ENCODE measurements at places on chromosomes 13 and 19.

DNA sequence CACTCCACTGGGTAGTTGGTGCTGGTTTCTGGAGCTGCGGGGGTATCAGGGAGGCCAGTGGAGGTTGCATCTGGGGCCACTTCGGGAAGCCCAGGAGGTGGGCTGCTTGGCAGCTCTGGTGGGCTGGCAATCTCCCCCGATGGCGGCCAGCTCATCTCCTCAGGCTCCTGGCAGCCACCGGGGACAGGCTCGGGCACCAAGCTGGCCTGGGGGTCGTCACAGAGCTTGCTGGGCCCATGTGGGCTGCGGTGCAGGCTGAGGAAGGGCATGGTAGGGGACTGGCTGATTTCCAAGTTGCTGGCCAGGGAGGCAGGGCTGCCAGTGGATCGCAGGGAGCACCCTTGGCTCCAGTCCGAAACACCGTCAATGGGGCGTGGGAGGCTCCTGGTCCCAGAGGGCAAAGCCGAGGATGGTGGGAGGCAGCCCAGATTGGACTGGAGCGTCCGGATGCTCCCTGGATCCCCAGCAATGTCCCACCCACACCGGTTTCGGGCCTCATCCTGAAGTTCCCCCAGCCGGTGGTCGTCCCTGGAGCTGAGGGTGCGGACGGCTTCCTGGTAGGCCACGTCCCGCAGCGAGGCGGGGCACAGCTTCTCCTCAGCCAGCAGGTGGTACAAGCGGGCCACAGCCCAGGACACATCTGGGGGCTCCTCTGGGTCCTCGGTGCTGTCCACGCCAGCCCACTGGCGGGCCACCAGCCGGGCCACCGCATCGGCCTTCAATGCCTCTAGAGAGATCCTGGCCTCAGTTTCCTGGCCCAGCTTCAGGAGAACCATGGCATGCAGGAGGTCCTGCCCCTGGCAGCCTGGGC is 13.8 kb downstream of the TICAM1 start:
- no peak for DNase-seq

DNA sequence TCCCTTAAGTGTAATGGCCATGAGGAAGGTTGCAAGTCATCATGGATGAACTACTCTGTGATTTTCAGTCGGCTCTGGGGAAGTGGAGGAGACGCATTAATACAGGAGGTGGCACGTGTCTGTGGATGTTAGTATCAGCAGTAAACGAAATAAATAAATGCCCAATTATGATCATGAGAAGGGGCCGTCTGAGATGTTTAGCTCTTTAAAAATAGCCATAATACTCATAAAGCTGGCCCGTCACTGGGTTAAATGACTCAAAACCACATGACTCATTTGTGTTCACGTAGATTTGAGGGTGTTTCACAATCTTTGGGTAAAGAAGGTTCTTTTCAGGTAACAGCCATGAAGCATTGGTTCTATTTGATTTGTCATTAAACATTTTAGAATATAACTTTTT is 620.6 kb downstream of the GPC6 start:
- DNase-seq: no peak

- no peak for DNase-seq
Measured at GRCh38 chr19:17086120-17086519, 10.5 kb downstream of the MYO9B start.

- no peak for DNase-seq
Measured at GRCh38 chr13:99308471-99309087, 1.4 kb upstream of the GPR183 start.

GRCh38 chr13:29422015-29422414 is 173.5 kb downstream of the SLC7A1 start:
- DNase-seq: no peak

- no peak for DNase-seq
Measured at GRCh38 chr13:20401531-20401930, 124.1 kb downstream of the CRYL1 start.

- no peak for DNase-seq
Measured at GRCh38 chr19:5153601-5154128, 184.8 kb downstream of the KDM4B start.

GRCh38 chr13:22061371-22061805 is 390.5 kb downstream of the FGF9 start:
- peak; percentile 24 for DNase-seq

DNA sequence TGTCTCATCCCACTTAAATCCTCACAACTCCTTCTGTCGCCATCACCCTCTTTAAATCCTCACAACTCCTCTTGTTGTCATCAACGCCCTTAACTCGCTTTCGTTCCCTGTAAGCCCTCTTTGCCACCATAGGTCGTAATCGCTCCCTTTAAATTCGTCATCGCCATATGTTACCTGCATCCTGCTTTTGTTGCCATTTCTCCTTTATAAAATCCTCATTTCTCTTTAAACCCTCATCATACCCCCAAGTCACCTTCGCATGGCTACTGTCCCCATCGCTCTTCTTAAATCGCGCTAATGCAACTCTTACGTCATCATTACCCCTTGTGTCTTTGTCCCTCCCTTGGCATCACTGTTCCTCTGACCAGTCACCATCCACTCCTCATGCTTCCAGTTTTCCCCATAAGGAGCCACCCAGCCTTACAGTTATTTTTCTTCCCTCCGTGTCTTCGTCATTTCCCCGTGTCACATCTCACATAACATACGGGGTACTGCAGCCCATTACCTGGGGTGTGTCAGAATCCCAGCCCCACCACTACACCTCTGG is 539 bp downstream of the PLD3 start:
- no peak for DNase-seq

GRCh38 chr13:79658333-79658975 is 177.5 kb downstream of the NDFIP2 start:
- no peak for DNase-seq

GRCh38 chr13:102799426-102800144 is 666 bp downstream of the BIVM start:
- no peak for DNase-seq

DNA sequence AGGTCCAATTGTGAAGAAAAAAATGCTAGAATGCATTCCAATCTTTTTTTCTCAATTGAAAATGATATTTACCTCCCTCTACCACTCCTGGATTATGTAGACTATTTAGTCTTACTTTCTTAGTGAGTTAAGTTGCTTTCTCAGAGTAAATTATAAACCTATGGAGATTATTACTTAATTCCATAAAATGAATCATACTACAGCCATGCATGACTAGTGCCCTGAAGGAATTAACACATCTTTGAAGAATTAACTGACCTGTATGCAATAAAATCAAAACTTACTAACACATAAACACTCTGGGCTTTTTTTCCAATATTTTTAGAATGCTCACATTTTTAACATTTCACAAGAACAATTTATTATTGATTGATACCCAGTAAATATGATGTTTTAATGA is 379.4 kb upstream of the DACH1 start:
- DNase-seq: no peak

DNA sequence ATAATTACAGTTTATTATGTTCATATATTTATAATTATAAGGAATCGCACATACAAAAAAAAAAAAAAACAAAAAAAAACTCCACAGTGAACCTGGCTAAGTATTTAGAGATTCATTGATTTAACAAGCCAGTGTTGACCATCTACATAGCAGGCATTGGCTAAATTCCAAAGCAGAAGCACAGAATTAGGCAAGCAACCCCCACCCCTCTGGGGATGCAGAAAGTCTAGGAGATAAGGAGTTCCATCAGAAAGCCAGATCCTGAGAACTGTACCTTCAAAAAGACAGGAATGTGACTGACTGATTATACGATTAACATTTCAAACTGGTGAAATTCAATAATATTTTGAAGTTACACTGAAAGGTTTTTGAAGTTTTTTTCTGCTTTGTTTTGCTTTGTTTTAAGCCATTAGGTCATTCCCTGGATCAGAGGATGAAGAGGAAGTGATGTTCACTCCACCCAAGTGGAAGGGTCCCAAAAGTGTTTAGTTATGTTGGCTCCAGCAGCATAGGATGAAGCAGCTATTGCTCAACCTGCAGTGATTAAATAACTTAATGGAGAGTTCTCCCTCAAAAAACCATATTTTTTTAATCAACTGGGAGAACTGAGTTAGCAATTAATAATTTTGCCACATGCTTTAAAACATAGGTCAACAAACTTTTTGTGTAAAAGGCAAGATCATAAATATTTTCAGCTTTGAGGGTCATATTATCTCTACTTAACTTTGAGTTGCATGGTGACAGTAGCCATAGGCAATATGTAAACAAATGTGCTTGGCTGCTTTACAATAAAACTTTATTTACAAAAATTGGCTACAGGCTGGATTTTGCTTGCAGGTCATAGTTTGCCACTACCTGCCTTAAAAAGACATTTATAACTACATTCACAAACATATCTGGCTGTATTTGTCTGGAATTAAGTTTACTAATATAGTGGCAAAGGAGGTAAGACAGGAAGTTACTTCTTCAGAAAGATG is 49.6 kb downstream of the DOCK9 start:
- DNase-seq: no peak

DNA sequence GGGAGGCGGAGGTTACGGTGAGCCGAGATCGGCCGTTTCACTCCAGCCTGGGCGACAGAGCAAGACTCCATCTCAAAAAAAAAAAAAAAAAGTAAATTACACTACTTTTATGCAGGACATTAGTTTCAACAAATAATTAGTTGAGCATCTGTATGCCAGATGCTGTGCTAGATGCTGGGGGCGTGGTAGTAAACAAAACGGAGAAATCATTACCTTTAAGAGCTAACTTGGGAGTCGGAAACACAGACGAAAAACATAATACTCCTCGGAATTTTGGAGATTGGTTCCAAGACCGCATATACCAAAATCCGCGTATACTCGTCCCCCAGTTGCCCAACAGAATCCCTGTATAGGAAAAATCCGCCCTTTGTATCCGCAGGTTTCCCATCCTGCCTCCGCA is 1.3 kb upstream of the DUS3L start:
- DNase-seq: no peak

DNA sequence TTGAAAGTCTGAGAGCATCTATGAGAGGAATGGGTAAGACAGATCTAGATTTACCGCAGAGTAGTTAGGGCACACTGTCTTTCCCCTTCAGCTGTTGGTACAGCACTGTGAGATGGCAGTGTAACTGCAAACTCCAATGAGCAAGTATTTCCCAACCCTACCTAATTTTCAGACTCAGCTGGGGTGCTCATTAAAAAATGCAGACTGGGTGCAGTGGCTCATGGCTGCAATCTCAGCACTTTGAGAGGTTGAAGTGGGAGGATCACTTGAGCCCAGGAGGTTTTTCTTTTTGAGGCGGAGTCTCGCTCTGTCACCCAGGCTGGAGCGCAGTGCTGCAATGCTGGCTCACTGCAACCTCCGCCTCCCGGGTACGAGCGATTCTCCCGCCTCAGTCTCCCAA is 12.6 kb downstream of the QPCTL start:
- DNase-seq: no peak

GRCh38 chr19:33278403-33279269 is 23.7 kb downstream of the CEBPA start:
- no peak for DNase-seq

- no peak for DNase-seq
Measured at GRCh38 chr13:76329004-76329403, 557.2 kb downstream of the KCTD12 start.

Data from stimulated activated CD4-positive, alpha-beta T cell treated with anti-CD3 and anti-CD28 coated beads, Interleukin-1b, Interleukin-23, amount 100 ng/mL, for 1 hour (primary cell).